LHCN-M2 (cell line): ENCODE measurements at places on chromosomes 3 and 15. TPM values are rescaled to one million over a fixed set of nuclear protein-coding genes. Genes with fewer than 3 reads are reported as not detected.
A peak's percentile ranks its signal among the peaks of the same experiment; 100 is the strongest.

DNA sequence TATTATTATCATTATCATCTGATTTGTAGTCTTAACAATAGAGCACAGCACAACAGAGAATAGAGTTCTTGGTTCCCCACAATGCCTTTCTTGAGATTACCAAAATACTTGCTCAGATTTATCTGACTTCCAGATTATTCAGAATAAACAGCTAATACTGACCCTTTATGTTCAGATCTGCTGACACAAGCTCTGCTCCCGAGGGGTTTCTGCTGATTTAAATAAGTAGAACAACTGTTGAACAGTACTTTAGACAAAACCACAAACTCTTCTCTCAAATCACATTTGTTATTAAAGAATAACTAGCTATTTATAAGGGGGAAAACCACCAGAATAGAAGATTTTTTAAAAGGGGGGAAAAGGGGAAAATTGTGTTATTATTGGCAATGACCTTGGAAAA is 380.2 kb upstream of the ATP11B start:
- no peak for DNase-seq

- DNase-seq, result peak; percentile 38
Measured at GRCh38 chr3:119690043-119690656, 12.7 kb upstream of the CFAP91 start.

DNA sequence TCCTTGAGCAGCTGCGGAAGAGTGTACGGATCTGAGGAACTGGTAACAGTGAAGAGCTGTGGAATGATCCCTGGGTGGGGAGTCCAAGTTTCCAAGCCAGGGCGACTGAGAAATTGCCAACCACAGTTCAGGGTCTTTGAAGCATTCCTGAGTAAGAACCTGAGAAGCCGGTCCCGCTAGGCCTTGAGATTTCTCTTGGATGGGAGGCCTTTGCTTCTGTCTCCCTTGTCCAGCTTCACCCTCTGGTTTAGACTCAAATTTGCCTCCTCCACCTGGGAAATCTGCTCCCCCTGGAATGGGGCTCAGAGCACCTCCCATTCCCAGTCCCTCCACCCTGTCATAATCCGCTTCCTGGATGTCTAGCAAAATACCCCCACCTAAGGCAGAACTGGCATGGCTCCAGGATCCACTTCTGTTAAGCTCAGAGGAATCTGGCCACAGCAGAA is 127.7 kb upstream of the DLG1 start:
- peak; percentile 17 for DNase-seq

- DNase-seq, result peak; percentile 76
Measured at GRCh38 chr15:100033140-100033857, 300.1 kb upstream of the LYSMD4 start.

DNA sequence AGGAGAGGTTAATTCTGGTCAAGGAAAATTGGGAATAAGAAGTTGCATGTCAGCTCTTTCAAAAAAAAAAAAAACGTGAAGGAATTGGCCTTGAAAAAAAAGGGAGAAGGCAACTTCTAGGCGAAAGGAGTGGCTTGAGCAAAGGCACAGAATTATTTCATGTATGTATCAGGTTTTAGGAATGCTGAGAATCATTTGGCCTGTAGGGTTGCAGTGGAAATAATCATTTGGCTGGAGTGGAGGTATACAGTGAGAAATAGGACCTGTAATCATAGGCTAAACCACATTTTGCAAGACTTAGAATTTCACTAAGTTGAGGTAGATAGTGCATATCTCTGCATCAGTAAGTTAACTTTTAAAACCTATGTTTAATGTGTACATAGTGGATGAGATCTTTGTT is 54.9 kb downstream of the EPHA6 start:
- DNase-seq, result no peak

DNA sequence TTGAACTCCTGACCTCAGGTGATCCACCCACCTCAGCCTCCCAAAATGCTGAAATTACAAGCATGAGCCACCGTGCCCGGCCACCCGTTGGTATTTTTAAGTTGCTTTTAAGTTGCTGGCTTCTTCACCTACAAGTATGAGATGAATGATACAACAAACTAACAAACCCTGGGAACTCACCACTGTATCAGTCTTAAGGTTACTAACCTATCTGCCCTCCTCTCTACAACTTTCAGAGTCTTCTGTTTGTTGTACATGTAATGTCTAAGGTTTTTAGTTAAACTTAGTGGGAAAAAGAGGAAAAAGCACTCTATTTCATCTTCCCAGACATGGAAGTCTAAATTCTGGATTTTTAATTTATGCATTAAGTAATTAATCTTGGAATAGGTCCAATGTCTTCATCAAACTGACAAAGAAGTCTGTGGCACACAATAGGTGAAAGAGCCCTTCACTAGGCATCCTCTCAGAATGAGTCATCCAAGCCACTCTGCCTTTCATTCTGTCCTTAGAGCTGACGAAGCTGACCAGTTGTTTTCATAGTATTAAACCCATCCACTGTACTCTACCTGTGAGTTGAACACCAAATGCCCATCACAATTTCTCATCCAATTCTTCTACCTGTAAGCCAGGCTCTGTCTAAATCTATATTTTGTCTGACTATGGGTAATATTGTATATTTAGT is 936.1 kb downstream of the TUSC7 start:
- DNase-seq, result peak; percentile 46

- no peak for DNase-seq
Measured at GRCh38 chr15:33980159-33980558, 11.9 kb downstream of the CHRM5 start.

DNA sequence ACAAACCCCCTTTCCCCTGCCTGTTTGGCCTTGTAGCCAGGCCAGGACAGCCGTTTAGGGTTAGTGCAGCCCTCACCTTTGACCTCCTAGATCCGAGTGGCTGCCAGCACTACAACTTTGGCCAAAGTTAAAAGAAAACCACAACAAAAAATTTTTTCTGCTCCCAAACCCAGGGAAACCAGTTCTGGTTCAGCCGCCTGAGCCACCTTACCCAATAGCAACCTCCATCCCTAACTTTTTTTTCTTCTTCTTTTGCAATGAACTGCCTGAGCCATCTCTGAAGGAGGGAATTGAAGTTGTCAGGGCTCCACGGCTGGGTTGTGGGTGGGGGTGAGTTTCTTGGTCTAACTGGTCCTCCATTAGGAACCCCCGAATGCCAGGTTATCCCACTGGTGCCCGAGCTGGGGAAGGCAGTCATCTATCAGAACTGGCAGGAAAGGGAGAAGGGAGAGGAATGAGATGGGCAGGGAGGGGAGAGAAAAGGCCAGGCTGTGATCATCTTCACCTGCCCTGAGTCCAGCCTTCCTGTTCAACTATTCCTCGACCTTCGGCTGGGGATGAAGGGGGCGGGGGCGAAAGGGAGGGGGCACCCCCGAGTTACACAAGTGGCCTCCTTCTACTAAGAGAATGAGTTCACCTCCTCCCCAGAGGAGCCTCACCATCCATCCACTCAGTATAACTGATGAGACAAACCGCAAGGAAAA is 6.2 kb upstream of the NR2F2 start:
- DNase-seq, result no peak

DNA sequence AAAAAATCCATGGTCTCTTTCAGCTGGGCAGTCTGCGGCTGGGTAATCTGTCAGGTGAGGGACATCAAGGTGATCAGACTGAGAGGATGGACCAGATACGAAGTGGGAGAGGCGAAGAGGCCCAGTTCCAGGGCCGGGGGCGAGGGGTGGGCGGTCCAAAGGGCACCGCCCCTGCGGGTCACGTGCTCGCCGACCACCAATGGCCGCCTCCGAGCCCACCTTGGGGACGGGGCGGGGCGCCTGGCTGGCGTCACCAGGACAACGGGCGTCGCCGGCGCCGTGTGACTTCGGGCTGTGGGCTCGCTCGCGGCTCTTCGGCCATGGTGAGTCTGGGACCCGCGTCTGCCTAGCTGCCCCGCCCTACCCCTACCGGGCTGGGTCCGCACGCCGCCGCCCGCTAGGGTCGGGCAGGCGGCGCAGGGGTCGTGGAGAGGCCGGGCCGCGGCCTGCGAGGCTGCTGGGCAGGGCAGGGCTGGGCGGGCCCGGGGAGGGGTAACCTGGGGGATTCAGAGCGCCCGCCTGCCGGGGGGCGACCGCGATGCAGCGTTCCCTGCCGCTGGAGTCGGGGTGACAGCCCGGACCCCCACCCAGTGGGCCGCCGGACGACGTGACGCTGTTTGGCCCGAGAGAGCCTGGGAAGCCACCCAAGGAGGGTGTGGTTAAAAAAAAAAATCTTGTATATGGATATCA is at the start of gene FBXL2:
Gene FBXL2 (plus strand): TSS at position 250 of the 690 bp plus-strand sequence. CDS start 71 bp downstream, at position 321.
- DNase-seq, result peak; percentile 68

DNA sequence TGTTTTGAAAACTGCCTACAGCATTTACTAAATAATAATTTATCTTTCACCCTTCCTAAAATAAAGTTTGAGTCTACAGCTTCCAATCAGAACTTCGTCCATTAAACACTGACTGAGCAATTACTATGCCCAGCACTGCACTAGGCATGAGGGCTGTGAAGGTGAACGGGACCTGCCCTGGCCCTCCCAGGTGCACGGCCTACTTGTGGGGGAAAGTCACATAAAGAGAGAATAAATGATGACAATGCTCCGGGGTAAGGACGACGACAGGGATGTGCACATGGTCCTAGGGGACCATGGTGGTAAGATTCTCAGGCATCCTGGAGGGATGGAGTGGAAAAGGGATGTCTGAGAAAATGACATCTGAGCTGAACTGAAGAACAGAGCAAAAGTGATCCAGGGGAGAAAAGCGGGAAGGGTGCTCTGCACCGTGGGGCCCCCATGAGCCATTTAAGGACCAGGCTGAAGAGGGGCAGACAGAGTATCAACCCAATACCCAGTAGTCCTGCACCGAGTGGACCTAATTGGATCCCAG is 11.5 kb downstream of the PLA2G4F start:
- DNase-seq, result no peak

DNA sequence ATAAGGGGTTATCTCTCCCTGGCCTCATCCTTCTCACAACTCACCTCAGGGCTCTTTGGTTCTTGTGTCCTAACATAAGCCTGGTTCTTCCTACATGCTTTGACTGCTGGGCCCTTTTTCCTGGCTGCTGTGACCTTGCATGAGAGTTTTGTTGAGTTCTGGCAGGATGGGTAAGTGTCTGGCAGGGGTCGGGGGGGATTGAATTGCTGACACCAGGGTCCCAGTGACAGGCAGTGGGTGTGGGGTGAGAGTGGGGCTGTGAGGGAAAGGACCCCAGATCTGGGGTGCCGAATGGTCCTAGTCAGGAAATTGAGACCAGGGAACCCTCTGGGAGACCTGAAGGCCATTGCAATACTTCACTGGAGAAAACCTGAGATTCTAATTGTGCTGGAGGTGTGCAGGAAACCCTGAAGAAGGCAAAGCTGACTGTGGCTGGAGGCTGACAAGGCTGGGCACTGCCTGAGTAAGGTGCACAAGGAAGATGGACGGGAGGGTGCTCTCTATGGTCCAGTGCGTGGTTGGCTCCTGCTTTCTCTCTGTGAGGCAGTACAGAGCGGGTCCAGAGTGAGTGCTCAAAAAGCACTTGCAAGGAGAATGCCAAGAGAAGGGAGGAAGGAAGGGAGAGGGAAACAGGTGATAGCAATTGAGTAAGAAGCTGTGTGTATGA is 76.8 kb downstream of the CLSTN2 start:
- no peak for DNase-seq

GRCh38 chr3:125072749-125073389 is 17.1 kb upstream of the HEG1 start:
- DNase-seq, result no peak

- DNase-seq, result peak; percentile 17
Measured at GRCh38 chr15:72835294-72835890, 51.8 kb upstream of the ADPGK start.

DNA sequence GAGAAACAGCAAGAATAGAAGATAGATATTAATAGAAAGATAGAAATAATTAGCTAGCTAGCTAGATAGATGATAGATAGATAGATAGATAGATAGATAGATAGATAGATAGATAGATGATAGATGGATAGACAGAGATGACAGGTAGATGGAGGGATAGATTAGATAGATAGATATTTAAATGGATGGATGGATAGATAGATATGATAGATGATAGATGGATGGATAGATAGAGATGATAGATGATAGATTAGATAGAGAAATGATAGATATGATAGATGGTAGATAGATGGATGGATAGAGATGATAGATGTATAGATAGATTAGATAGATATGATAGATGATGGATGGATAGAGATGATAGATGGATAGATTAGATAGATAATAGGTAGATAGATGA is 8.3 kb upstream of the ATP10A start:
- DNase-seq, result no peak

Gene SAXO2
- 0.17 TPM in 1 of 2 replicates, not detected in the other for total RNA-seq

Gene PATL2
- total RNA-seq, result 0.19 and 0.57 TPM in 2 replicates

Gene AP2M1
- total RNA-seq, result 569 and 621 TPM in 2 replicates

Gene C2CD4A
- total RNA-seq, result not detected in 2 replicates

Gene TICRR
- total RNA-seq, result 8.0 and 9.9 TPM in 2 replicates

Gene NEK10
- total RNA-seq, result 4.9 and 5.7 TPM in 2 replicates

Gene FANCD2OS
- not detected in 2 replicates for total RNA-seq

Gene OR5K2
- not detected in 2 replicates for total RNA-seq

Gene FAM3D
- not detected in 2 replicates for total RNA-seq
